ENCODE measurements at places on chromosomes 5 and 9. TPM values are rescaled to one million over a fixed set of nuclear protein-coding genes. Genes with fewer than 3 reads are reported as not detected.
A peak's percentile ranks its signal among the peaks of the same experiment; 100 is the strongest.

- H3K27me3 ChIP-seq = no peaks in the 10 kb centered on the region
- no peak overlapping the region for H3K27ac ChIP-seq
- H3K4me1 ChIP-seq = no peaks in the 10 kb centered on the region
- DNase-seq = no peak
- H3K4me3 ChIP-seq = no peak overlapping the region
Observed at GRCh38 chr5:40399349-40399748, 280.4 kb upstream of the PTGER4 start.

DNA sequence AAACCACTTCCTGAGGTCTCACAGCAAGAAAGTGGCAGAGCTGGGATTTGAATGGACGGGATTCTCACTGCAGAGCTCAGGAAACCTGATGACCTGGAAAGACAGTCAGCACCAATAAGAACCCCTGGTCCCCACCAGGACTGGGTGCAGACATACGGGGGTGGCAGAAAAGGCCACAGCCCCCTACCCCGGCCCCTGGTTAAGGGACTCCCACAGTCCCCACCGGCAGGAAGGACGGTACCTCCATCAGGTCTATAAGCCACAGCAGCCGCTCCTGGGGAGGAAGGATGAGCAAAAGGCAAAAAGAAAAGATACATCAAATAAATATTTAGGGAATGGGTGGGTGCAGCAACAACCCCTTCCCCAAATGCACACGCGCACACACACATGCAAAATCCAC is 32.0 kb upstream of the AKNA start:
- H3K27me3 ChIP-seq = no peaks in the 10 kb centered on the region
- H3K4me1 ChIP-seq = no peaks in the 10 kb centered on the region
- no peak overlapping the region for H3K4me3 ChIP-seq
- no peaks in the 10 kb centered on the region for H3K36me3 ChIP-seq
- DNase-seq = no peak

The MROH2B gene
- total RNA-seq = not detected

The DCP2 gene
- total RNA-seq = 43.0 TPM

DNA sequence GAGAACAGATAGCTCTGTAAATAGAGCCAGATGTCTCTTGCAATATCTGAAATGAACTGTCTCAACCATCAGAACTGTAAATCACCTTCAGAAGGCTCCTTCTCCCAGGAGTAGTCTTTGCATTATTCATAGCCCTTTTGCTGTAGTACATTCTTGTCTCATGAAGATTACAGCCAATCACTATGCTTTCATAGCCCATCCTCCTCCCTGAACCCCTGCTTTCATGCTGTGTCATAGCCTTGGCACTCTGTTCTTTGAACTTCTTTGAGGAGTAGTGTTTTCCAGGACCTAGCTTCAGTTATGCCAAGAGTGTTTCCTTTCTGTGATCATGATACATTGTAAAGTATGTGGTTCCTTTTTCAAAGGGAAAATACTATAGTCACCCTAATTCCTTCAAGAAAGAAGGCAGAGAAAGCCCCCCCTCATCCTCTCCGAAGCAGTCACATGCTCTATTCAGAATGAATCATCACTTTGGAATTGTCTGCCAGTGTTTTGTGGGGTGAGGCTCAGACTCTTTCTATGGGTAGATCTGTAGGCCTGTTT is 61.1 kb downstream of the GRIA1 start:
- no peaks in the 10 kb centered on the region for H3K36me3 ChIP-seq
- no peak overlapping the region for H3K27ac ChIP-seq
- no peaks in the 10 kb centered on the region for H3K27me3 ChIP-seq
- H3K4me1 ChIP-seq = no peaks in the 10 kb centered on the region

The SH3PXD2B gene
- 22.8 TPM for total RNA-seq

The ANKRD34B gene
- 1.5 TPM for total RNA-seq

DNA sequence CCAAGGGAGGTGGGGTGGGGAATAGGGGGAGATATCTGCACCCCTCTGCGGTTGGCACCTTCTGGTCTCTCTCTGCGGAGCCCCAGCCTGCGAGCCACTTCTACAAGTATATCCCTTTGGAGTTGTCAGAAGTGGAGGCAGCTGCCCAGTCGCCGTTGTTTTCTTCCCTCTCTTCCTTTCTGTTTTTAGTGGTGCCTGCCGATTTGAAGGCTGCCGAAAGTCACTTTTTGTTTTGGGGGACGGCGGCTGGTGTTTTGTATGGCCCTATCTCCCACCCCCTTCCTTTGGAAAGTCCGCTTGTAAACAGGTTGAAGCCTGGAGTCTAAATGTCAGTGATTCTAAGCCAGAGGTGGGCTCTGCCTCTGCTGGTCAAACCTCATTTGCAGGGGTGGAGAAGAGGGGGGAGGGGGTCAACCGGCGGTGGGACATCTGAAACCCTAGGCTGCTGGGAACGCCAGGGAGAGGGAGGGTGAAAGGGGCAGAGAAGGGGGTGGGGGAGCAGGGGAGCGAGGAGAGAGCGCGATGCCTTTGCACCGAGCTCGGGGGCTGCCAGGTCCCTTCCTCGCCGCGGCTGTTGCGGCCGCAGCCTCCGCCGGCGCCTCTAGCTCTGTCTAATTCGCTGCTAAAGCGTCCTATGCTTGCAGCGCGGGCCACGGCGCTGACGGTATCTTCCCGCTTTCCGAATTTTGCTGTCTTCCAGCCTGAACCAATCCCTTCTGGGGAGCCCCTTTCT is at the start of gene FGF10:
FGF10 (minus strand) TSS at position 331 of the 733 bp plus-strand sequence. CDS start 738 bp downstream, outside the sequence.
- H3K4me1 ChIP-seq = peaks cover 5% of the 10 kb centered on the region
- H3K27me3 ChIP-seq = peaks cover 4% of the 10 kb centered on the region
- peak within 1 kb of the TSS; percentile 57 for H3K4me3 ChIP-seq
- no peak within 1 kb of the TSS for H3K27ac ChIP-seq
- no peaks in the 10 kb centered on the region for H3K36me3 ChIP-seq

DNA sequence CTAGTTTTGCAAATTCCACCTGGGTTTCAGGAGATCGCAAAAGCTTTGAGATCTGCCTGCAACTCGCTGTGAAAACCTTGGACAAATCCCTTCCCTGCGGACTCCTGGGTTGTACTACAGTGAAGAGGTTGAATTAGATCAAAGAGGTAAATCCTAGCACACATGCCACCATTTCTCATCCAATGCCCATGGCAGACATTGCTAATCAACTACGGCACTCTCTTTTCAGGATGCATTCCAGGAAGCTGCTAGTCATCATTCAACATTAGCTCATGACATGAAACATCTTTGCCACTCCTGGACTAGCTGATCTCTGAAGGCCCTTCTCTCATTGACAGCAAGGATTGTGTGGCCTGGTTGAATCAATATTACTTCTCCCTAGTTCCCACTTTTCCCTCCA is 46.1 kb downstream of the PCDH1 start:
- H3K36me3 ChIP-seq = no peaks in the 10 kb centered on the region
- DNase-seq = no peak
- H3K27ac ChIP-seq = no peak overlapping the region
- no peaks in the 10 kb centered on the region for H3K27me3 ChIP-seq

GRCh38 chr9:76812591-76812990 is 48.4 kb downstream of the PCA3 start:
- no peaks in the 10 kb centered on the region for H3K4me1 ChIP-seq
- H3K27me3 ChIP-seq = no peaks in the 10 kb centered on the region
- H3K36me3 ChIP-seq = no peaks in the 10 kb centered on the region
- H3K27ac ChIP-seq = no peak overlapping the region
- no peak overlapping the region for H3K4me3 ChIP-seq

The SHC3 gene
- 1.5 TPM for total RNA-seq

DNA sequence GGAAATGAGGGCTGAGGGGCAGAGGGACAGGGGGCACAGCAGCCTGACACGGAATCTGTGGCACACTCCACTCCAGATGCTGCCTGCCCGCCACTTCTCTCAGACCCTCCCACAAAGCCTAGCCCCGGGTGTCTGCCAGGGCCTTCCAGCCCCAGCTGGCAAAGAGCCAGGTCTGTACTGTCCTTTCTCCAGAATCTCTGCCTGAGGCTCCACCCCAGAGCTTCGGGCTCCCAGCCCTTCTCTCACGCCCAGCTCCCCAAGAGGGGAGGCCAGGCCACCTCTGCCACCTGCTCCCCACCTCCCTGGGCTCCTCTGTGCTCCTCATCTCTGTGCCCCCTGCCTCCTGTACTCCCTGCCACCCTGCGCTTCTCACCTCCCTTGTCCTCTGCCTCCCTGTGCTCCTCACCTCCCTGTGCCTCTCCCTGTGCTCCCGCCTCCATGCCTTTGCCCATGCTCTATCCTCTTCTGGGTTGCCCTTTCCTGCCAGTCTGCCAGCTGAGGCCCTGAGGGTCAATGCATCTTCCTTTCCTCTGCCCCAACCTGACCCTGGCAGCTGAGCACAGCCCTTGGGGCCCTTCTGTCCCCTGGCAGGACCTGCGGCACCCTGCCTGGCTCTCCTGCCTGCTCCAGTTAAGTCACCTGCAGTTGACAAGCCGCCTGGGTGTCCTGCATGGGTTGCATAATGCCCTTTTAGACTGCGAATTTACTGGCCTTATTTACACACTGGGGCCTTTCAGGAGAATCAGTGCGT is 36.4 kb downstream of the RASGEF1C start:
- no peaks in the 10 kb centered on the region for H3K4me1 ChIP-seq
- no peak overlapping the region for H3K27ac ChIP-seq
- H3K36me3 ChIP-seq = no peaks in the 10 kb centered on the region
- DNase-seq = no peak
- no peak overlapping the region for H3K4me3 ChIP-seq

The PDLIM4 gene
- total RNA-seq = 47.0 TPM

DNA sequence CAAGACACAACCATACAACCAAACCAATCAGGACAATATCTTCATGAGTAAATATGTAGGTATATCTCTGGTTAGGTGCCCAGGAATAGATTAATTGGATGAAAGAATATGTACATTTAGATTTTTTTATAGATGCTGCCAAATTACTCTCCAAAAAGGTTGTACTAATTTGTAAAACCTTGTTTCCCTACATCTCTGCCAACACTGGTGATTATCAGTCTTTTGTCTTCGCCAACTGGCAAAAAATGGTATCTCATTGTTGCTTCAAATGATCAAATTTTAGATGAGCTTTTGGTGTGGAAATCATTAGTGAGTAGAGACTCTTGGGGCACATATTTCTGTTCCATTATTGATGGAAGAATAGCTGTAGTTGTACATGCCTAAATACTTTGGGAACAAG is 90.7 kb upstream of the ELL2 start:
- no peaks in the 10 kb centered on the region for H3K27me3 ChIP-seq
- no peaks in the 10 kb centered on the region for H3K36me3 ChIP-seq
- H3K4me3 ChIP-seq = no peak overlapping the region

- peak; percentile 52 for DNase-seq
- H3K27me3 ChIP-seq = no peaks in the 10 kb centered on the region
- peaks cover 2% of the 10 kb centered on the region for H3K4me1 ChIP-seq
- H3K36me3 ChIP-seq = no peaks in the 10 kb centered on the region
Observed at GRCh38 chr9:19174127-19174912, 47.0 kb upstream of the PLIN2 start.

The BHMT2 gene
- 54.8 TPM for total RNA-seq

The SLC23A1 gene
- 3.5 TPM for total RNA-seq

DNA sequence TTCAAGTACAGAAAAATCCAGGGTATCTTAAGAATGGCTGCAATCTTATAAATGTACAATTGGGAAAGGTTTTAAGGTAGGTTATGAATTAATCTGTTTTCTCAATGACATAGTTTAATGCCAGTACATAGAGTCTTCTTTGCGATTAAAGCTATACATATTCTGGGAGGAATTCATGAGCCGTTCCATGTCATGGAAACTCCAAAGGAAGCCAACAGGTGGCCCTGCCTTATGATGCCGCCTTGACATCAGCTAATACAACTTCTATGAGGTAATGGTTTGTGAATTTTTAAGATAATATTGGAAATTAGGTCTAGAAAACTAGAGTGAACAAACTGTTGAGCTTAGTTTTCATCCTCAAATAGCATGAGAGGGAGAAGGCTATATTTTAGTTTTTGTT is 713.4 kb downstream of the EFNA5 start:
- H3K4me3 ChIP-seq = no peak overlapping the region
- H3K36me3 ChIP-seq = no peaks in the 10 kb centered on the region

GRCh38 chr9:133842721-133843227 is 104.6 kb upstream of the SARDH start:
- H3K4me3 ChIP-seq = no peak overlapping the region
- no peak overlapping the region for H3K27ac ChIP-seq
- H3K4me1 ChIP-seq = no peaks in the 10 kb centered on the region
- H3K36me3 ChIP-seq = no peaks in the 10 kb centered on the region
- H3K27me3 ChIP-seq = no peaks in the 10 kb centered on the region

- no peaks in the 10 kb centered on the region for H3K27me3 ChIP-seq
- H3K4me3 ChIP-seq = no peak overlapping the region
- no peak overlapping the region for H3K27ac ChIP-seq
- peak; percentile 35 for DNase-seq
- H3K4me1 ChIP-seq = no peaks in the 10 kb centered on the region
Observed at GRCh38 chr5:56291079-56291643, 58.0 kb upstream of the ANKRD55 start.

The IFNK gene
- total RNA-seq = not detected

GRCh38 chr9:105127863-105128220 is 116.6 kb upstream of the SLC44A1 start:
- no peaks in the 10 kb centered on the region for H3K27me3 ChIP-seq
- DNase-seq = no peak
- H3K27ac ChIP-seq = no peak overlapping the region
- H3K4me1 ChIP-seq = peaks cover 6% of the 10 kb centered on the region
- no peaks in the 10 kb centered on the region for H3K36me3 ChIP-seq
- no peak overlapping the region for H3K4me3 ChIP-seq

The EQTN gene
- 1.4 TPM for total RNA-seq

The PDLIM7 gene
- 89.7 TPM for total RNA-seq

The ADAMTS16 gene
- total RNA-seq = 7.5 TPM

GRCh38 chr9:4464911-4465513 is 25.3 kb upstream of the SLC1A1 start:
- H3K4me1 ChIP-seq = no peaks in the 10 kb centered on the region
- H3K36me3 ChIP-seq = no peaks in the 10 kb centered on the region
- no peak overlapping the region for H3K4me3 ChIP-seq
- H3K27me3 ChIP-seq = no peaks in the 10 kb centered on the region

- no peaks in the 10 kb centered on the region for H3K27me3 ChIP-seq
- H3K36me3 ChIP-seq = no peaks in the 10 kb centered on the region
- no peak overlapping the region for H3K4me3 ChIP-seq
- no peak overlapping the region for H3K27ac ChIP-seq
Observed at GRCh38 chr5:102818345-102818744, 63.2 kb downstream of the PAM start.

- no peak overlapping the region for H3K27ac ChIP-seq
- H3K27me3 ChIP-seq = no peaks in the 10 kb centered on the region
- peak; percentile 72 for DNase-seq
- H3K4me3 ChIP-seq = no peak overlapping the region
- no peaks in the 10 kb centered on the region for H3K4me1 ChIP-seq
- no peaks in the 10 kb centered on the region for H3K36me3 ChIP-seq
Observed at GRCh38 chr9:8401961-8402705, 602.6 kb upstream of the DMAC1 start.

DNA sequence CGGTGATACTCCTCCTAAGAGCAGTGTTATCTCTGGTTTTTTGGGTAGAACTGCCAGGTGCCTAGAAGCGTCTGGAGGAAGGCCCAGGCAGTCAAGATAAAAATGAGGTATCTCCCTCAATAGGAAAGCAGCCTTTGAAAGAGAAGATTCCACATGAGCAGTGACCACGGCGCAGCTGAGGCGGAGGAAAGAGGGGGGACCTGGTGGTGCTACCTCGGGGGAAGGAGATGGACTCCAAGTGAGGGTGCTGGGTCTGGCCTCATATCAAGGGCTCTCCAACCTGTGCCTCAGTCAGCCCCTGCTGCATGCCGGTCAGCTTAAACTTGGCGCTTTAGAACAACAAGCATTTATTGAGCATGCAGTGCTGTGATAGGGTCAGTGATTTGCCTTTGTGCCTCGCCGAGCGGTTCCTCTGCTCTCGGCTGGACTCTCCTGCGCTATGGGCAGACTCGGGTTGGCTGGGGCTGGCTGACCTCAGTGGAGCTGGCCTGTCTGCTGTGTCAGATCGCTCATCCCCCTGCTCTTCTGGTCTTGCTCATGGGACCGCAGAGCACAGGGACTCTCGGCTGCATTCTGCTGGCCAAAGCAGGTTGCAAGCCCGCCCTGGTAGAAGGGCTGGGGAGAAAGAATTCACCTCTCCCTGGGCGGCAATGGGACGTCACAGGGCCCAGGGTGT is 121.1 kb upstream of the IRX4 start:
- H3K27me3 ChIP-seq = no peaks in the 10 kb centered on the region
- no peaks in the 10 kb centered on the region for H3K36me3 ChIP-seq
- no peak overlapping the region for H3K4me3 ChIP-seq
- no peaks in the 10 kb centered on the region for H3K4me1 ChIP-seq
